Hair follicular keratinocyte (primary cell): ENCODE measurements at places on chromosomes 5 and 9. TPM values are rescaled to one million over a fixed set of nuclear protein-coding genes. Genes with fewer than 3 reads are reported as not detected.

COL15A1 gene
- not detected in 2 replicates for total RNA-seq

GAS1 gene
- 1.5 and 3.2 TPM in 2 replicates for total RNA-seq

ACOT12 gene
- not detected in 2 replicates for total RNA-seq

CDX1 gene
- total RNA-seq, result not detected in 2 replicates

SOHLH1 gene
- not detected in 2 replicates for total RNA-seq

PCDHA12 gene
- not detected in 2 replicates for total RNA-seq

BAAT gene
- not detected in 2 replicates for total RNA-seq

ASPN gene
- 0.08 TPM in 1 of 2 replicates, not detected in the other for total RNA-seq

SHLD3 gene
- 1.8 and 3.6 TPM in 2 replicates for total RNA-seq

RHOBTB3 gene
- 0.39 and 2.2 TPM in 2 replicates for total RNA-seq

CYLC2 gene
- not detected in 2 replicates for total RNA-seq

ABCA2 gene
- total RNA-seq, result 0.95 and 5.2 TPM in 2 replicates
